Activated CD4-positive, alpha-beta T cell treated with anti-CD3 and anti-CD28 coated beads for 4 hours (primary cell): ENCODE measurements at places on chromosomes 16 and 17.

DNA sequence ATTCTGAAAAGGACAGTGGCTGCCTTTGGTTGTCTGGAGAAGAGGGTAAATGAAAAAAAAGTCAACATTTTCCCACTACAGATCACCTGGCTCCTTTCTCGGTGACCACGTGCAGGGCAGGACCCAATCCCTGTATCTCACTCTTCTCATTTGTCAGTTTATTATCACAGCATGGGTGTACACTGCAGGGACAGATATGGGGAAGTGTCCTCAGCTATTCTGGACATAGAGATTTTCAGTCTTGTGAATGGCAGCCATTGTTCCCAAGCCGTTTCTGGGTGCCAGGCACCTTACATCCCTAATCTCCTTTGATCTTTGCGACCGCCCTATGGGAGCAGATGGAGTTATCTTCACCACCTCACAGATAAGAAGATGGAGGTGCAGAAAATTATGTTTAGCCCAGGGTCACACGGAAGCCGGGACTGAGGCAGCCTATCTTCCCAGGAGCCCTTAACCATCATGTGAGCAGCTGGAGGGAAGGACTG is 7.2 kb downstream of the ADORA2B start:
- DNase-seq: no peak

GRCh38 chr17:68954146-68954896 is 871 bp downstream of the ABCA8 start:
- no peak for DNase-seq

GRCh38 chr17:39538866-39539265 is 68.9 kb downstream of the NEUROD2 start:
- no peak for DNase-seq

DNA sequence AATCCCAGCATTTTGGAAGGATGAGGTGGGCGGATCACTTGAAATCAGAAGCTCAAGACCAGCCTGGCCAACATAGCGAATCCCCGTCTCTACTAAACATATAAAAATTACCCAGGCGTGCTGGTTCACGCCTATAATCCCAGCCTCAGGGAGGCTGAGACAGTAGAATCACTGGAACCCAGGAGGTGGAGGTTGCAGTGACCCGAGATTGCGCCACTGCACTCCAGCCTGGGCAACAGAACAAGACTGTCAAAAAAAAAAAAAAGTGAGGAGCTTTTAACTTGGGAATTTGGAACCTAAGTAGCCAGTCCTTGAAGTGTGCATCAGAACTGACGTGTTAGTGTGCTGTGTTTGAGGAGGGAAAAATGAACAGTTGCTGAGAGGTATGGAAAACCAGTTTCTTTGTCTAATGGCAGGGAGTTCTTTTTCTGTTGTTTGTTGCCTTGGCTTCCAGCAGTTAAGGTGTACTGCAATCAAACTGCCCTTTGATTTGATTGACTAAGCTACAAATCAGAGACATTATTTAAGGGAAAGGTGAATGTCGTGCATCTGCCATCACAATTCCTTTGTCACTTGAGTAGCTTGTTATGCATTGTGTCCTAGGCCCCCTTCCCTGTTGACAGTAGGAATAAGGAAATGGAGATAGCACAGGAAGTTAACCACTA is 8.6 kb upstream of the DUSP14 start:
- DNase-seq: no peak

DNA sequence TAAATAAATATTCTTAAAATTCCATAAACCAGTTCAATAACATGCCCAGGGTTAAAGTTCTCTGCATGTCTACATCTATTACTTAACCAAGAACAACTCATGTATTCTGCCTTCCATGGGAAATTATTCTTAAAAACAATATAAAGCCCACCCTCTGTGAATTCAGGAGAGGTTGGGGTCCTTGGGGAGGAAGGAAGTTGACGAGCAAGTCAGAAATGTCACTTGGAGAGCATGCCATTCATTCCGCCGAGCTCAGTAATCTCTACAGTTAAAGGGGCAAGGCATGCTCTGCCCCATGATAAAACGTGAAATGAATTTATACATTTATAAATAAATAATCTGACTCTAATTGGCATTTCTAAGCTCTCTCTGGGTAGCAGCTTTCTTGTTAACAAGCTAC is 405.1 kb downstream of the TOX3 start:
- DNase-seq: no peak

- no peak for DNase-seq
Measured at GRCh38 chr17:45368651-45369050, 51.8 kb upstream of the MAP3K14 start.

- no peak for DNase-seq
Measured at GRCh38 chr16:84050316-84050715, 7.7 kb upstream of the SLC38A8 start.

DNA sequence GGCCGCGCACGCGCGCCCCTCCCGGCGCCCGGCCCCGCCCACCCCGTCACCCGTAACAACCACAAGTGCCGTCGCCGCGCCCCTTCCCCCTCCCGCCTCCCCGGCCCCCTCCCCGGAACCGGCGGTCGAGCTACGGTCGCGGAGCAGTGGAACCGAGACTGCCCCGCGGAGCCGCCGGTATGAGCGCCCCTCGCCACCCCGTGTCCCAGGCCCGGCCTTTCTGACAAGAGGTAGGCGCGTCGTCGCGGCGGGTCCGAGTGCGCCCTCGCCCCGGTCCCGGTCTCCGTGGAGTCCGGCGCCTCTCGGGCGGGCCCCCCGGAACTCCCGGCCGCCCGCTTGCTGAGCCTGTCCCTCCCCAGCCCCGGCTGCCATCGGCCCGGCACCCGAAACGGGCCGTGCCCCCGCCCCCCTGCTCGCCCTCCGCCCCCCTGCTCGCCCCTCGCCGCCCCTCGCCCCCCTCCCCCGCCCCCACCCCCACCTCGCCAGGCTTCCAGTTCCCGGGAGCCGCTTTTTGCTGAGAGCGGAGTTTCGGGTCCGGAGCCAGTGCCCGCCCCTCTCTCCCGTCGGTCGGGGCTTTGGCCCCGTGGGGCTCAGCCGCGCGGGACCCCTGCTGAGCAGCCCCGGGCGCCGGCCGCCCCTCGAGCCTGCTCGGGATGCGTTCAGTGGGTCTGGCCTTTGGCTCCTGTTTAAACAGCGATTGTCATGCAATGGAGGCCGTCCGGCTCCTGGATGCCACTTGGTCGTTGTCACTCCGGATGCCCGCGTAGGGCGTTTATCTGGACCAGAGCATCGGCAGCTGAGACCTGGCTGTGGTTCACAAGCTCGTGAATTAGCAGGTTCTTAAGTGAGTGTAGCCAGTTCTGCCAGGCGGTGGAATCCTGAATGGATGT is at the start of gene SEC14L1:
Gene SEC14L1 (plus strand): TSS at position 92 of the 890 bp plus-strand sequence. CDS start 2,628 bp downstream, outside the sequence.
- DNase-seq: peak; percentile 29

GRCh38 chr16:67653128-67653788 is 6.8 kb downstream of the ACD start:
- no peak for DNase-seq

DNA sequence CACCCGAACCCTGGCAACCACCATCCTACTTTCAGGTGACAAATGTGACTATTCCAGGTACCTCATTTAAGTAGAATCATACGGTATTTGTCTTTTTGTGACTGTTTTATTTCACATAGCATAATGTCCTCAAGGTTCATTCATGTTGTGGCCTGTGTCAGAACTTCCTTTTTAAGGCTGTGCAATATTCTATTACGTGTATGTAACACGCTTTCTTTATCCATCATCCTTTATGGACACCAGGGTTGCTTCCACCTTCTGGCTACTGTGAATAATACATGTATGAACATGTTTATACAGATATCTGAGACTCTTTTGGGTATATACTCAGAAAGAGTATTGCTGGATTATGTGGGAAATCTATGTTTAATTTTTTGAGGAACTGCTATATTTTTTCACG is 28.7 kb upstream of the RSL1D1 start:
- no peak for DNase-seq

GRCh38 chr17:19867079-19867328 is 732 bp downstream of the ULK2 start:
- DNase-seq: peak; percentile 48

DNA sequence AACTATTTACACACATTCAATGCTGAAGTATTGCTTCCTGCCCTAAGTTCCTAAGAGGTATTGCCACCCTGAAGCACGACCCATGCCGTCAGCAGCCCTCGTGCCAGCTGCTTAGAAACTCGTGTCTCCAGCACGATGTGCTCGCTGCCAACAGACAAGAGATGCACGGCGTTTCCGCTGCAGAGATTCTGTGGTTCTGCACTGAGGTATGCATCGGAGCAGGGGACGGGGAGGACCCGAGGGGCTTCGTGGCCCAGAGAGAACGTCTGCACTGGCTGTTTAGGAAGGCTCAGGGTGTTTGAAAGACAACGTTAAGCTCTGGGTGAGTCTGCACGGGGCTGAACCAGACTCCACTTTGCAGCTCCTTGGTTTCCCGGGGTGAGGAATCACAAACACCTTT is 82.7 kb upstream of the CREBBP start:
- peak; percentile 11 for DNase-seq

- DNase-seq: no peak
Measured at GRCh38 chr17:81858170-81858966, 2.0 kb downstream of the P4HB start.

DNA sequence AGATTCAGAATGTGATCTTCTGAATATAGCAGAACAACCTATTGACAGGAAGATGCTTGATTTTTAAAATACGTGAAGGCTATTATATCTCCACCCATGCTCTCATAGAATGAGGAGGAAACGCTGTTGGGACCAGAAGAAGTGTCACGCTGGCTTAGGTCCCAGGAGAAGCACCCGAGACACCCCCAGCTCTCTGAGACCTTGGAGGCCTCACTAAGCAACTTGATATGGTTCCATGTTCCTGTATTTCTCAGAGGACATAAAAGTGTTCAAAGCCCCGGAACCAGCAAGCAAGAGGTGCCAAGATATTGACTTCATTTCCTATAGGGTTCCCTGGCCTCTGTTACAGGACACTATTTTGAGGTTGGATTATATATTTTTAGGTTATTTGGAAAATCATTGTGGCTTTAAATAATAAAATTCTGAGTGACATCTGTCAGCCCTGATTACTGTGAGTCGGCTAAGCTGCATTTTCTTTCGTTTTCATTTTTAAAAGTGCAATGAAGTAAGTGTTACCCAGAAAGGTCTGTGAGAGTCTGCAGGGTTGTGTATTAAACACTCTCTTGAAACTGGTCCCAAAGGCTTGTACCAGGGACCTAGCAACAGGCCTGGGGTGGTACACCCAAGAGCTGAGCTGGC is 400.0 kb downstream of the SOX9 start:
- no peak for DNase-seq

DNA sequence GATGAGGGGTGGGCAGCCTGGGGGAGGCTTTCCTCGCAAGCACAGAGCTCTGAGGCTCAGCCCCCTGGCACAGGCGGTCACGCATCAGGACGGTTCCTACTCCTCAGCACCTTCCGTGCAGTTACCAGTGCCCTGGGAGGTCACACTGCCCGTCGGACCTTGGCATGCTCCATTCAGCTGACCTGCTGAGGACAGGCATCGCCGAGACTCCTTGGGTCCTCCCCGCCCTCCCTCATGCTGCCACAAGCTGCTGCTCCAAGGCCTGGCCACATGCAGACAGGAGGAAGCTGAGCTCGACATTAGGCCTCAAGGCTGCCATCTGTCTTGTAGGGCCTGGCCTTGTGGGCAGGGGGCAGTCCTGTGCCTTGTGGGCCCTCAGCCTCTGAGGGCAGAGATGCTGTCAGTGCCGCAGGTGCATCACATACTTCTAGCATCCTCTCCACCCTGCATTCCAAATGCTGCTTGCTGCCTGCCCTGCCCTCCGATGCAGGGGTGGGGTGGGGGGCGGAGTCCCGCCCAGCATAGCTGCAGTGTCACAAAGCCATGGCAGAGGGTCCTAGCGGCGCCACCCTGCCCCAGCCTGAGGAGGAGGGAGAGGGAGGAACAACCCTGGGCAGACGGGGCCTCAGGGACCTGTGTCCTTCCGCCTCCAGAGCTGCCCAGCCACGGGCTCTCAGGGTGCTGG is 9.3 kb downstream of the C16orf90 start:
- no peak for DNase-seq

DNA sequence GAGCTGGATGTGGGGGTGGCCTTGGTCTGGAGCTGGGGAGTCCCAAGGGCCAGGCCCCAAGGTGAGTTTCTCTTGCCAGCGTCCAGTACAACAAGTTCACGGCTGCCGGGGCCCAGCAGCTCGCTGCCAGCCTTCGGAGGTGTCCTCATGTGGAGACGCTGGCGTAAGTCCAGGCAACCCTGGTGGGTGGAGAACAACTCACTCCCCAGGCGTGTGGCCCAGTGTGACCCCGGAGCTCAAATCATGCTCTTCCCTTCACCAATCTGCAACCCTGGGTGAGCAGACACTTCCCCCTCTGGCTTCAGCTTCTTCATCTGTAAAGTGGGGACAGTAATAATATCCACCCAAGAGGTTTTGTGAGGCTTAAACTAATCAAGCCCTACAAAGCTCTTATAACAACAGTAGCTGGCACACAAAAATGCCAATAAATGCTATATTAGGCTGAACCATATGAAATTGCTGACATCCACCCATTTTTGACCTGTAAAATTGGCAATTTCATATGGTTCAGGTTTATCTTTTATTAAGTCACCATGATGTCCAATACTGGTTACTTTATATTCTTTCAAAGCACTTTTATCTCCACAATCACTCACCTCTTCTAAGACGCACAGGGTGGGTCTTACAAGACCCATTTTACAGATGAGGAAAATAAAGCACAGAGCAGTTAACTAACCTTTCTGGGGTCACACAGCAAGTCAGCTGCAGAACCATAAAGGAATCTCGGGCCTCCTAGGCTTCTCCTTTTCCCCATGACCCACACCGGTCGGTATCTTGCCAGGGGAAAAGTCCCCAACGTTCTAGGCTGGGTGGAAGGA is 19.7 kb downstream of the DEXI start:
- DNase-seq: no peak

GRCh38 chr16:9113707-9114106 is 22.3 kb downstream of the HAPSTR1 start:
- DNase-seq: no peak
